ENCODE measurements at places on chromosomes 4 and X. TPM values are rescaled to one million over a fixed set of nuclear protein-coding genes. Genes with fewer than 3 reads are reported as not detected.

- DNase-seq: no peak
Observed at GRCh38 chrX:22575161-22575845, 302.6 kb downstream of the CBLL2 start.

DNA sequence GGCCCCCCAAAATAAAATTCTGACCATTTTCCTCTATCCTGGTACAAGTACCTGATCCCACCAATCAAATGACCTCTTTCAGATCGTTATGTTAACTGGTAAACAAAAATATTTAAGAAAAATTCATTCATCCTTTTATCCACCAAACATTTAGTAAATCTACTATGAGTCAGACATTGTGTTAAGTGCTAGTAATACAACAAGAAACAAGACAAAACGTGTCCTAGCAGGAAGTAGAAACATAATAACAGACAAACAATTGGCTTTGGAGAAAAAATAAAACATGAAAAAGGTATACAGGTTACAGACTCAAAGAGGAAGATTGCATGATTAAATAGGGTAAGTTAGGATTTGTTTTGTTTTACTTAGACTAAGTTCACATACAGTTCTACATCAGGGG is 43.7 kb downstream of the ANTXR2 start:
- no peak for DNase-seq

Gene VCX2
- not detected for total RNA-seq

Gene MUC7
- not detected for total RNA-seq

Gene HSFX4
- total RNA-seq: not detected

GRCh38 chr4:75633846-75634245 is 3.5 kb upstream of the CDKL2 start:
- DNase-seq: no peak

DNA sequence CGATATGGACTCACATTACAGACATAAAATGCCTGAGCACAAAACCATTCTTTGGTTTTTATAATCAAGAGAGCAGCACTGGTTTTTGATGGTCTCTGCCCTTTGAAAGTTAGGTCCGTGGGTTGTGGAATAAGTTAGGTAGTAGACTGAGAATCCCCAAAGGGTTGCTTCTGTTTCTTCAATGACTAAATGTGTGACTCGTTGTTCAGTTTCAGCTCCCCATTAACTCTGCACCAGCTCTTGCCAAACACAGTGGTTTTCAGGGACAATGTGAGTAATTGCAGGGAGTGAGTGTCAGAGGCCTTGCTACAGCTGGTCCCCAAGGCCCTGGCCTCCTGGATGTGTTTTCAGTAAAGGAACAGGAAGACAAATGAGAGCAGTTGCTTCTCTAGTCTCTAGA is 24.8 kb downstream of the SMIM20 start:
- no peak for DNase-seq

DNA sequence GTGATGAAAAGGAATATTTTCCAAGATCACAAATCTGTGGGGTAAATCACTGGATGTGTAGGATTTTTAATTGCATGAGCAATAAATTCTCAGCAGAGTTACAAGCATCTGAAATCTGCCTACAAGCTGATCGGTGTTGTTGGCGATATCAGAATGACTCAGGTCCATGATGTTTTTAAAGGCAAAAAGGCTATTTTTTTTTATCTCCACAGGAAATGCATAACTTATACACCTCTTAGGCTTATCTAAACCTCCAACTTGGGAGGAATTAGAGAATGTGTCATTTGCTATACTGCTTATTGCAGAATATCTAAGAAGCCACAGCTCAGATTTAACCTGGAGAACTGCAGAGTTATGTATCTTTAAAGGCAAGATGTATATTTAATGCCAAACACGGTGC is 61.6 kb downstream of the KIT start:
- no peak for DNase-seq

Gene ATP1B4
- not detected for total RNA-seq

DNA sequence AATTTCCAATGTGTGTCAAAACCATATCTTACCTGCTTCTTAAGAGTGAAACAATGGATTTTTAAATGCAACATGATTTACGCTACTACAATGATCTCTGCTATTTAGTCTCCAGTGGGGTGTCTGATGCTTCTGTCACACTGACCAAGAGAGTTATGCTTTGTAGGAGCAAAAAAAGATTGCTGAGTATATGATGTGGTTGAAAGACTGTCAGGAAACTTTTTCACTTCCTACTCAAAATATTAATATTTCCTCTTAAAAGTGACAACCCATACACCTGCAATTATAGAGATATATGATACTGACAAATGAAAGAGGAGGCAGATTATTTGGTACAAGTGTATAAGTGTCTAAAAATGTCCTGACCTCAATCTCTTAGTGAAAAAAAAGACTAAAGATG is 105.2 kb upstream of the BMP3 start:
- DNase-seq: no peak

GRCh38 chr4:12319765-12320164 is 891.1 kb upstream of the HS3ST1 start:
- DNase-seq: no peak

GRCh38 chrX:13888284-13888683 is 71.4 kb upstream of the GPM6B start:
- peak; percentile 11 for DNase-seq

Gene TLR1
- 2.0 TPM for total RNA-seq
